ENCODE measurements at places on chromosomes 7 and 10. TPM values are rescaled to one million over a fixed set of nuclear protein-coding genes. Genes with fewer than 3 reads are reported as not detected.

The PON3 gene
- polyA plus RNA-seq, result 15.4 TPM

The NACAD gene
- polyA plus RNA-seq, result 9.2 TPM

The DEPP1 gene
- polyA plus RNA-seq, result 21.0 TPM

The SPDYE9 gene
- 2.2 TPM for polyA plus RNA-seq

The MACC1 gene
- polyA plus RNA-seq, result 9.6 TPM

The SSC4D gene
- 1.6 TPM for polyA plus RNA-seq

The STEAP2 gene
- polyA plus RNA-seq, result 5.8 TPM

The NCF1 gene
- 2.6 TPM for polyA plus RNA-seq

The HMX2 gene
- not detected for polyA plus RNA-seq

The CDK6 gene
- polyA plus RNA-seq, result 43.2 TPM

The TLX1 gene
- polyA plus RNA-seq, result not detected

The C10orf71 gene
- polyA plus RNA-seq, result not detected

The C10orf143 gene
- polyA plus RNA-seq, result 4.8 TPM

The PTPRZ1 gene
- polyA plus RNA-seq, result 91.5 TPM

The PURB gene
- polyA plus RNA-seq, result 37.4 TPM

The HTR7 gene
- polyA plus RNA-seq, result 0.15 TPM

The UCN3 gene
- 0.58 TPM for polyA plus RNA-seq

The ABCB4 gene
- 1.8 TPM for polyA plus RNA-seq

The FAM25A gene
- polyA plus RNA-seq, result not detected

The GCK gene
- 2.2 TPM for polyA plus RNA-seq

The PNLIPRP3 gene
- polyA plus RNA-seq, result not detected

The TEX47 gene
- not detected for polyA plus RNA-seq

The MKX gene
- 0.85 TPM for polyA plus RNA-seq

The LRRD1 gene
- 0.61 TPM for polyA plus RNA-seq

The CAV2 gene
- 90.3 TPM for polyA plus RNA-seq

The MYH16 gene
- 0.20 TPM for polyA plus RNA-seq

The MRC1 gene
- 24.2 TPM for polyA plus RNA-seq

The TMEM236 gene
- 0.21 TPM for polyA plus RNA-seq

The LRIT1 gene
- not detected for polyA plus RNA-seq

The CPA4 gene
- polyA plus RNA-seq, result 0.50 TPM

The LIPM gene
- not detected for polyA plus RNA-seq

The VDAC2 gene
- polyA plus RNA-seq, result 178 TPM

The NME8 gene
- not detected for polyA plus RNA-seq

The PTPN12 gene
- polyA plus RNA-seq, result 138 TPM

The ZCCHC24 gene
- 36.0 TPM for polyA plus RNA-seq

The NPSR1 gene
- polyA plus RNA-seq, result not detected

The WDFY4 gene
- 5.6 TPM for polyA plus RNA-seq

Data from left lung (tissue), 14 donors.